ENCODE measurements at places on chromosomes 6 and 20.
A peak's percentile ranks its signal among the peaks of the same experiment; 100 is the strongest.

DNA sequence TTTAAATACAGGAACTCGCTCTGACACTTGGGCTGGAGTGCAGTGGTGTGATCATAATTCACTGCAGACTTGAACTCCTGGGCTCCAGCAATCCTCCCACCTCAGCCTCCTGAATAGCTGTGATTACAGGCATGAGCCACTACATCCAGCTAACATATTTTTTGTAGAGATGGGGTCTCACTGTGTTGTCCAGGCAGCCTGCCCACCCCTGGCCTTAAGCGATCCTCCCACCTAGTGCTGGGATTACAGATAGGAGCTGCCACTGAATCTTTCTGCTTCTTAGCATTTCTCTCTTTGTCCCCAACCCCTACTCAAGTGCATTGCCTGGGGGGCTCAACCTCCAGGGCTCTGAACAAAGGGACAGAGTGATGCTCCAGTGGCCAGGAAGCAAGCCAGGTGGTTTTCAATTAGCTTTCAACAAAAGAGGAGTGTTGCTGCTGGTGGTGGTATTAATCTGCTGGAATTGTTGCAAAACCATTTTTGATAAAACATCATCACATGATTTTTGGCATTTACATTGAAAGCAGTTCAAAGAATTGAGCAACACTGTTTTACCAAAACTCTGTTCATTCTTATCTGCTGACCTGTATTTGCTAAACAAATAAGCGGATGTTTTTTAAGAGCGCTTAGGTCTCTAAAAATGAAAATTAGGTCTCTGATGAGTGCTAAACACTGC is 40.4 kb upstream of the BPIFA2 start:
- no peak for DNase-seq

- no peak for DNase-seq
Observed at GRCh38 chr20:51665543-51666118, 102.6 kb downstream of the ATP9A start.

- peak; percentile 32 for DNase-seq
Observed at GRCh38 chr20:5569021-5569420, 181.2 kb upstream of the SHLD1 start.

- DNase-seq, result no peak
Observed at GRCh38 chr6:39543950-39544349, 181.3 kb downstream of the KIF6 start.

- peak; percentile 27 for DNase-seq
Observed at GRCh38 chr20:10034717-10035571, at the start of gene ANKEF1. ANKEF1 (plus strand) TSS chr20:10034987; CDS start chr20:10038302, 3,315 bp downstream.

- DNase-seq, result no peak
Observed at GRCh38 chr20:57999465-58000111, 228.9 kb downstream of the ANKRD60 start.

GRCh38 chr20:31676609-31676989 is 38.9 kb downstream of the COX4I2 start:
- no peak for DNase-seq

DNA sequence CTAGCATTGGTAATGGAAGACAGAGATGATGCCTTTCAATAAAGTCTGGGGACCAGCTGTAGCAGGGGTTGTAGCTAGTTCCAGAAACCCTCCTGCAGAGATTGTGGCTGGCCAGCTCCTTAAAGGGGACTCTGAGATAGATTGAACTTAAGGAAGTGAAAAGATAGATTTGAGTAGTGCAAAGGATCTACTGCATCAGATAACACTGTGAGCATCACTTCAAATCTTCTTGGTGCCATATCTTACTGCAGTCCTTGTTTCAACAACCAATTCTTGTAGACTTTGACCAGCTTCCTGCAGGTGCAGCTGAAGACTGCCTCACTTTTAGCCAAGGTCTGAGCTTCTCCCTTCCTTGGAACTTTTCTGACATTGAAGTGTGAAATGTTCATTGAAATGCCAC is 14.8 kb upstream of the CEP162 start:
- no peak for DNase-seq

GRCh38 chr20:34251619-34252018 is 10.4 kb downstream of the ASIP start:
- DNase-seq, result no peak

DNA sequence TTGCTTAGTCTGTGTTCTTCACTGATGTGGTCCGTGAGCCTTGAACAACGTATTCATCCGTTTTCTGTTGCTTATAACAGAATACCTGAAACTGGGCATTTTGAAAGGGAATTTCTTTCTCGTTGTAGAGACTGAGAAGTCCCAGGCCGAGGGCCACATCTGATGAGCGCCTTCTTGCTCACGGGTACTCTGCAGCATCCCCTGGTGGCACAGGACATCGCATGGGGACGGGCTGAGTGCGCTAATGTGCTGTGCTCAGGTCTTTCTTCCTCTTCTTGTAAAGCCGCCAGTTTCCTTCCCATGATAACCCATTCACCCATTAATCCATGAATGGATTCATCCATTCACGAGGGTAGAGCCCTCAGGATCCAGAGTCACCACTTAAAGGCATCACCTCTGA is 161.0 kb downstream of the NFATC2 start:
- no peak for DNase-seq

DNA sequence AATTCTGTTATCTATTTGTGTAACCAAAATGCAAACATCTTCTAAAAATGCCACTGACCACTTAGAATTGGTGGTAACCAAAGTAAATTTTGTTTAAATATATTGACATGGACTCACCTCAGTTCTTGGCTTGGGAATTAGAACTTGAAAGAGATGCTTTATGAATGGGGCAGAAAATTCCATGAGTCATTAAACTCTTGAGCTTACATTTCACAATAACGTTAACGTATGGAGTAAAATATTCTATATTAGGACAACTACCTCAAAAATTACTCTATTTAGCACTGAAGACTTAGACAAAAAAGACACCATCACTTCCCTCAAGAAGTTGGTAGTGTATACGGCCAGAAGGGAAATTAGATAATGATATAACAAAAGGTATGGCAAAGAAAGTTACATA is 752.2 kb upstream of the MARCKS start:
- no peak for DNase-seq

GRCh38 chr6:88059191-88059590 is 11.6 kb downstream of the SPACA1 start:
- DNase-seq, result no peak

DNA sequence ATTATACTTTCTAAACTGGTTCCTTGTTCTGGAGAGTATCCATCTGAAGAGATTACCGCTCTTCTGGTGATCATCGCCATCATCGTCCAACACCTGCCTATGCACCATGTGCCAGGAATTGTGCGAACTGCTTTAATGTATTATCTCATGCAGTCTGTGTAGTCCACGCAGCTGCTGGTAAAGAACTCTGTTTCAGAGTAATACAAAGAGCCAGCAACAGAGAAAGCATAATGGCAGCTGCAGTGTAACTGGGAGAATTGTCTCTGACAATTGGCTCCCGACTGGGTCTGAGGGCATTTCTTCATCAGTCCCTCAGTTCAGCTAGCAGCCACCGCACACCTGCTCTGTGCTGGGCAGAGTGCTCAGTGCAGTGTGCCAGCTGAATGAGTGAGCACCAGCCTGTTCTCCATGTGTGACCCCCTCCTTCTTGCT is 383.4 kb downstream of the GRIK2 start:
- no peak for DNase-seq

DNA sequence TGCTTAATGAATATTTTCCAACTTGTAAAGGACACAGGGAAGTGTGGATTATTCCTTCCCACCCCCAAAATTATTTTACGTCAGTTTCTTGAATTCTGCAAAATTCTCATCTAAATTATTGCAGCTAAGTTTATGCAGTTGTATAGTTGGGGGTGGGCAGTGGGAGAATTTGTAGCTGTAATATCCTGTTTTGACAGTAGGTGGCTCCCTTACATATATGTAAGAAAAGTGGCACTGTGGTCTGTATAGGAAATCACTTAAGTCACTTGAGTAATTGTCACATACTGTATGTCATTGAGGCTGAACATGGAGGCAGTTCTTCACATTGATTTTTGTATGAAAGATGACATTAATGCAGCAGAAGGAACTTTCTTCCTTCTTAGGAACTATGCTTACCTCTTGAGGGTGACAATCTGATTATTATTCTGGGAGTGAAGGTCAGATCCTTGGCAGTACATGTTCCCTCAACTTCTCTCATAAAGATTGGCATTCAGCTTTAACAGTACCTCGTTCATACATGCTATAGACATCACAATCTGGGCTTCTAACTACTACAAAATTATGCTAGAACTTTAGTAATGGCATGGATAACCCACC is 14.6 kb upstream of the CFAP206 start:
- no peak for DNase-seq

GRCh38 chr6:124958759-124959354 is 3.4 kb upstream of the RNF217 start:
- no peak for DNase-seq

DNA sequence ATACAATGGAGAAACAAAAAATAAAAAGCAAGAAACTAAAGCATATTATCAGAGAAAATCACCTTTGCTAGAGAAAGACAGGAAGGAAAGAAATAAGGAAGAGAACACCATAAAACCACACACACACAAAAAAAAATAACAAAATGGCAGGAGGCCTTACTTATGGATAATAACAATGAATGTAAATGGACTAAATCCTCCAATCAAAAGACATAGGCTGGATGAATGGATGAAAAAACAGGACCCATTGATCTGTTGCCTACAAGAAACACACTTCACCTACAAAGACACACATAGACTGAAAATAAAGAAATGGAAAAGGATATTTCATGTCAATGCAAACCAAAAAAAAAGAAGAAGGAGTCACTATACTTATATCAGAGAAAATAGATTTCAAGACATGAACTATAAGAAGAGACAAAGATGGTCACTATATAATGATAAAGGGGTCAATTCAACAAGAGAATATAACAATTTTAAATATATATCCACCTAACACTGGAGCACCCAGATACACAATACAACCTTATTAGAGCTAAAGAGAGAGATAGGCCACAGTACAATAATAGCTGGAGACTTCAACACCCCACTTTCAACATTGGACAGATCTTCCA is 693.6 kb downstream of the HACE1 start:
- DNase-seq, result no peak

DNA sequence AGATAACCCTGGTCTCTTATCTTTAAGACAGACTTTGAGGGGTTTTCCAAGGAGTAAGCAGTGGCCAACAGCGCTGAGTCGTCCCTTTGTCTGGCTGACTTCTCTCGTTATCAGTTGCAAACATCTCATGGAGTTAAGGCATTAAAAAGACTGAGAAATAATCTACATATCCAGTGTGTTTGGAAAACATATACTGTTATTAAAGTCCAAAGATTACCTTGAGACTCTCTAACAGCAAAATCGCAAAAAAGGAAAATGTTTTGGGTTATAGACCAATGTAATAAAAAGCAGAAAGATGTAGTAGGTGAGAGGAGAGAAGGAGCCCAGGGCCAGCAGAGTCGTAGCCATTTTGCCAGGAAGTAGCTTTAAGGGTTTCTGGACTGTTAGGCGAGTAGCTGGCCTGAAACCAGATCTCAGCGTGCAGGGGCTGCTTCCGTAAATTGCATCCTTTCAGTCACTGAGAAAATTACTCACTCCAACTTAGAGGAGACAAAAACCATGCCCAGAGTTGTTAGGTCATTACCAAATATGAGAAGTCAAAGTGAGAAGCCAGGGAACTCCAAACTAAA is 24.6 kb downstream of the MYLK4 start:
- no peak for DNase-seq

DNA sequence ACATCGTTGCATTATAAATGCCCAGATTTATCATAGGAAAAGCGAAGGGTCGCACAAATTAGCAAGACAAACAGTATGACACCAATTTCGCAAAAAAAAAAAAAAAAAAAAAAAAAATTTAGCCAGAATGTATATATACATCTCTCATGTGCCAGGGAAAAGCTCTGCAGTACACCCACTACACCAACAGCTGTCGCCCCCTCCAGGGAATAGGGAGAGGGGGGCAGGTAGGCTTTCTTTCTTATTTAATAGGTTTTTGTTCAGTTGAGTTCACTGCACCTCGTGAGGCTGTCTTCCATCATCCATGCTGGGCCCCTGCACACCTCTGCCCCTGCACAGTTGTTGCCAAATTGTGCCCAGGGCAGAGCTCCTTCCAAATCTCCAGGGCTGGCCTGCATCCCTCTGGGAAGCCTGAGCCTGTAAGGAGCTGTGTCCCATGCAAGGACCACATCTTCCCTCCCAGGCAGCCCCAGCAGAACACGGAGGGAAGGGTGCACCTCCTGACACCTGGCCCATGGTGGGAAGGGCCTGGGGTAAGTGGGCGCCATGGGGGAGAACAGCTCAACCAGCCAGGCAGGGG is 85.4 kb downstream of the NINL start:
- no peak for DNase-seq

- DNase-seq, result no peak
Observed at GRCh38 chr6:44452725-44453124, 65.2 kb downstream of the CDC5L start.

- no peak for DNase-seq
Observed at GRCh38 chr6:52538252-52538900, 38.5 kb downstream of the TRAM2 start.

DNA sequence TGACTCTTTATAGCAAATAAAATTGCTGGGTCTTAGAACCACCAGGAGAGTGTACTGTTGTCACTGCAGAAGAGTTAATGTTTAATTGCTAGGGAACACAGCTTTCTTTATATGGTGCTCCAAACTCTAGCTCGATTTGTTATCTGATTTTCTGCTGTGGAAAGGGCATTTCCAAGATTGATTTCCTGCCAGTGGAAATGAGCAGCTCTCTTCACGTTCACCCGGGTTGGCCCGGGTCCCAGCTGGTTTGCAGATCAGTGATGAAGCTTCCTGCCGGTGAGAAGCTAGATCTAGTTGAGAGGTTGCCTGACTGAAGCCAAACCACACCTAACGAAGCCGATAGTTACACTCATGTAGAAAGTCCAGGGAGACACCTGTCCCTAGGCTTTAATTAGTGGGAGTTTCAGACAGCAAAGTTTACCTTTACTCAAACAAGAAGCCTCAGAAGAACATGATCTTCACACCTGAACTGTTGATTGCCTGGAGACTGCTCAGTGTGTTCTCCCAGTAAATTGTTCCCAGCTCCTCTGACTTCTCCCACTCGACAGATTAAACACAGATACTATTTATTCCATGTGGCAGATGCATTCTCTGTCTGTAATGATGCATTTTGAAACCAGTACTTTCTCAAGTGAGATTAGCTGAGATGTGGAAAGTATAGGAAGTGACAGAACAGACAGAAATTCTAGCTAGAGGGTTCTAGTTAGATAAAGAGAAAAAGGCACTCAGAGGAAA is 27.8 kb downstream of the PAQR8 start:
- no peak for DNase-seq

- DNase-seq, result no peak
Observed at GRCh38 chr20:14889496-14890255, 552.3 kb upstream of the FLRT3 start.

- no peak for DNase-seq
Observed at GRCh38 chr6:35603326-35604202, 85.2 kb downstream of the FKBP5 start.

DNA sequence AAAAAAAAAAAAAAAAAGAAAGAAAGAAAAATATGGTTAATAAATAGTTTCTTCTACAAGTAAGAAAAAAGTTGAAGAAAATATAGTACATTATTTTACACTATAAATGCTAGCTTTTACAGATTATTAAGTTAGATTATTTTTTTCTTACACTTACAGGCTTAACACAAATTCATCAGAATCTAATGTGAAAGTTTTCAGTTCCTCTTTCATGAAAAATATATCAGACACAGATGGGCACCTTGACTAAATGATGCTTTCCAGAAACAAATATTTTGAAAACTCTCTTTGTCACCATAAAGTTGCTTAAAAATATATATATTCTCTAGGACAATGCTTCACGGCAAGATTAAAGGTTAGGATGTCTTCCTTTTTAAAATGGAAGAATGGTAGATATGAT is 321.8 kb upstream of the HSF2 start:
- no peak for DNase-seq

Data from stimulated activated CD4-positive, alpha-beta T cell treated with anti-CD3 and anti-CD28 coated beads, Interleukin-15, amount 100 ng/mL, for 48 hours (primary cell).